ENCODE measurements at places on chromosomes 1 and 21.
A peak's percentile ranks its signal among the peaks of the same experiment; 100 is the strongest.

GRCh38 chr1:17193222-17194132 is 11.5 kb upstream of the PADI1 start:
- no peak for DNase-seq

GRCh38 chr1:16938351-16939321 is 16.9 kb downstream of the CROCC start:
- DNase-seq = no peak

- no peak for DNase-seq
Measured at GRCh38 chr1:213940947-213941346, 46.8 kb upstream of the PROX1 start.

DNA sequence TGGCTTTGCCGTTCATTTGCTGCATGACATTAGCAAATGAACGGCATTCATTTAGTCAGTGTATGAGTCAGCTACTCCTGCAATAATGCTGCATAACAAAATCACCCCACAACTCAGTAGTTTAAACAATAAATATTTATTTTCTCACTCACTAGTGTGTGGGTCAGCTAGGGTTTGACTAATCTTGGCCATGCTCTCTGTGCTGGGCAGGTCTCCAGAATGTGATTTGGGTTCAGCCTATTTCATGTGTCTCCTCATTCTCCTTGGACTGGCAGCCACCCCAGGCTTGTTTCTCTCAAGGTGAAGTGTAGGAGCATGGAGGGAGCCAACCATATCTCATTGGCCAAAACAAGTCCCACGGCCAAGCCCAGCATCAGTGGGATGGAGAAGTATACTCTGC is 104.3 kb downstream of the LACTBL1 start:
- no peak for DNase-seq

DNA sequence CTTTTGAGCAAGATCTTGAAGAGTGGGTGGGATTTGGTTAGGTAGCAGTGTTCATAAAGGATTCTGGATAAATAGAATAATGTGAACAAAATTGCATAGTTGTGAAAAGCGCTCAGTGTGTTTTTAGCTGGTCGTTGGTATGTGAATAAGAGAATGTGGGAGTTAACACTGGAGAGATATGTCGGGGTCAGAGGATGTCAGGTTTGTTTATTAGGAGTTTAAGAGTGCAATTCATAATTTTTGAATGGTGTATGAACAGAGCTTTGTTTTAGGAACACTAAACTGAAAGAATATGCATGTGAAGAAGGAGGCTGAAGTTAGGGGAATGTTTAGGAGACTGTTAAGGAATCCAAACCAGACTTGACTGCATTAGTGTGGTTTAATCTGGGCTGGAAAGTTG is 9.4 kb downstream of the USP16 start:
- no peak for DNase-seq

DNA sequence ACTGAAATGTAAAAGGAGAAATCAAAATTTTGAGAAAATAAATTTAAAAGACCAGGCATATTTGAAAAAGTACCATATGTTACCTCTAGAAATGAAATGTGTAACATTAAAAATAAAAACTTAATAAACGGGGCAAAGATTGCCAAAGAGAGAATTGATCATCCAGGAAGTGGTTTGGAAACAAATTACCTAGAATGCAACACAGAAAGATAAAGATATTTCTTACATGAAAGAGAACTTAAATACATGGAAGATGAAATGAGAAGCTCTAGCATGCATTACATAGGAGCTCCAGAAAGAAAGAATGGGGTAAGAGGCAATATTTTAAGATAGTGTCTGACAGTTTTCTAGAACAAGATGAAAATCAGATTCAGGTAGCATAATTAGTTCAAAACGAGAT is 235.9 kb upstream of the IRF2BP2 start:
- DNase-seq = no peak

DNA sequence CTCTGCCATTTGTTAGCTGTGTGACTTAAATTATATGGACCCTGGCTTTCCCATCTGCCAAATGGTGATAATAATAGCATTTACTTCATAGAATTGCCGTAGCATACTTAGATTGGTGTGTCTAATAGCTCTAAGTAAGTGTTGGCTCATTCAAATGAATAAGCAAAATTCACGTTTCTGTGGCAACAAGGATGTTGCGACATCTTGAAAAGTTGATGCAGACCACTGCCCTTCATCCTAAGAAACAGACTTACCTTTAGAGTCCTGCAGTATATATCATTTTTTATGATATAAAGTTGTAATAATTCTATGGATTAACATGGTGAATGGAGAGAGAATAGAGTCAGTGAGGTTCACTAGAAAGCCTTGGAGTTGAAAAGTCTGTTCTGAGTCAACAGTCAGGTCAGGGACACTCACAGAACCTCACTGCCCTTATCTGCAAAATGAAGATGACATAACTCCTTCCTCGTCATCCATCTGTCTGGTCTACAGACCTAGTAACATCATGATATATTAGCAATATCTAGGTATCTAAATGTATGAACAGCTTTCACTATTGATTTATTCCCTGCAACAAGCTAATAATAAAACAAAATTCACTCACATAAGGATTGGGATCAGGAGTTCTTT is 167.3 kb upstream of the C8B start:
- DNase-seq = no peak

- no peak for DNase-seq
Measured at GRCh38 chr1:211684791-211685190, 9.4 kb upstream of the NEK2 start.

DNA sequence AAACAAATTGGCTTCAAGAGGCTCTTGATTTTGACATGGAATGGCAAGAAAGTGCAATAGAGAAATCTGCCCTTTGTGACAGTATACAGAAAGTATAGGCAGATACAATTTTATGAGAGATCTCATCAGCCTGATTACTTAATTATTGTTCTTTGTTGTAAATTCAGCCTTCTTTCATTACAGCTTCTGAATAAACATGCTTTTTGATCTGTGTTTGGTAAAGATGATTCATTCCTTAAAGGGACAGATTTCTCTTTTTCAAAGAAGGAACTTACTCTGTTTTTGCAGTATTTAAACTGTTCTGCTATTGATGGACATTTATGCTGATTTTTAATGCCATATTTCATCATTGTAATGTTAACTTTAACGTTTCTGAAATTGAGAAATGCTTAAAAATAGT is 13.7 kb upstream of the MPC2 start:
- DNase-seq = no peak

GRCh38 chr1:47803815-47804501 is 193.2 kb downstream of the TRABD2B start:
- no peak for DNase-seq

DNA sequence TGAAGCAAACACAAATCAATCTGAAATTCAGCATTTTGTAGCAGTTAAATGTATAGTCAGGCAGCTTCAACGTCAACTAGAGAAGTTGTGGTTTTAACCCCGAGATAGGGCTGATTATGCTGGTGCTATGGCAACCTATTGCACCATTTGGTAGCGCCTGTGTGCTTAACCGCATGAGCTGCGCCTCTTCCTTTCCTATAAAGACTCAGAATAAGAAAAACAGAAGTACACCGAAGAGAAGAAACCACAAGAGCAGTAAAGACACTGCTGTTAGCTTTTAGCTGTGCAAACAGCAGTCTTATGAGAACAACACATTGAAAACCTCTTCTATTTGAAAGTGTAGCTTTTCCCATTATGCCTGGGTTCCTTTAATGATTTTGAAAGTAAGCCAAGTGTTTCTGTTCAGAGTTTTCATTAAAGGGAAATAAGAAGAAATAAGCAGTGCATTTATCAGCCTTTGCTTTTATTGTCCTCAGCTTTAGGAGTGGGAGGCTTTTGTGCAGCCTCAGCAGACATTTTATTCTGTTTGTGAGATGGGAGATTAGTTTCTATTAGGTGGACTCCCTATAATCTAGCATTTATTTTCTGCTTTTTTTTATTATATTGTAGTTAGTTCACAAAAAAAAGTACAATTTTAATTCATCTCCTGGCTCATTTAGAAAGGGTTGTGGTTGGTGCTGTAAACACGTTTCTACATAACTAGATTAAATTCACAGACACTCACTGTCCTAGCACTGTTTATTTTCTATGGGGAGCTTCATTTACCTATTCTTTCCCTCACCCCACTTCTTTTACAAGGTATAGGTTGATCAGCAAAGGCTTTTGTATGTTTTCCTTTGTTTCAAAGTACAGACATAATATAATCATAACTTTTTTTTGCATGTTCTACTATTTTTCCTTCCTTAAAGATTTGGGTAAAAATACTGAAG is 43.3 kb downstream of the PTPRC start:
- peak; percentile 85 for DNase-seq

DNA sequence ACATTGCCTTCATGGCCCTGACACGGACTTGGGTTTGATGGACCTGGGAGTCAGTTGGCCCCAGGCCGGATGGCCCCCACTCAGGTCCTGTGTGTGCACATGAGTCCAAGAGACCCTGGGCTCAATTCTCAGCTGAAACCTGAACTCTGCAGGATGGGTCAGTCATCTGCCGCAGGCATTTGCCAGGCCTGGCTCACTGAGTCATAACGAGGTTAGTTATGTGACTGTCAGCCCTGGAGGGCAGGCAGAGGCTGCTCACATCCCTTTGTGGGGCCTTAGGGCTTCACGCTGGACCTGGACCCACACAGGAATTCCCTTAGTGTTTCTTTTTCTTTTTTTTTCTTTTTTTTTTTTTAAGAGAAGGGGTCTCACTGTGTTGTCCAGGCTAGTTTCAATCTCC is 46.5 kb downstream of the PSMG1 start:
- DNase-seq = no peak

DNA sequence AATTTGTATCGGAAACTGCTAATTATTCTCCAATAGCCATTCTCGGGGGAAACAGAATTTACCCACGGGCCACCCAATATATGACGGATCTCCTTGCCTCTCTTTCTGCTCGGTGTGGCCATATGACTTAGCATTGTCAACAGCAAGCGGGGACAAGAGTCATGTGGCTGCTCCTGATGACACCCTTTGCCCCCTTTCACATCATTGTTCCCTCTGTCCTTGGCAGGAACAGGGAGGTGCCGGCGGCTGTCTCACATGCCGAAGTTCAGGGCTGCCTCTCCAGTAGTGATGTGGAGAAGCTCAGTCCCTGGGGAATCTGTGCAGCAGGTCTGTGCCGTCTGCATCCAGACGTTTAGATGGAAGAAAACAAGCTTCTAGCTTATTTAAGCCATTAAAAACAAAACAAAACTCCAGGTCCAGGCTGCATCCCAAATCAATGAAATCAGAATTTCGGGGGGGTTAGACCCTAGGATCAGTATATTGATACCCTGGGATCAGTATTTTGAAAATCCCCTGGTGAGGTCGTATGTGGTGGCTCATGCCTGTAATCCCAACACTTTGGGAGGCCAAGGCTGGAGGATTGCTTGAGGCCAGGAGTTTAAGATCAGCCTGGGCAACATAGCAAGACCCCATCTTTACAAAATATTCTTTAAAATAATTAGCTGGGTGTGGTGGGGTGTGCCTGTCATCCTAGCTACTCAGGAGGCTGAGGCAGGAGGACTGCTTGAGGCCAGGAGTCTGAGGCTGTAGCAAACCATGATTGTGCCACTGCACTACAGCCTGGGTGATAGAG is 10.8 kb downstream of the MYOM3 start:
- DNase-seq = no peak

- DNase-seq = no peak
Measured at GRCh38 chr1:150558303-150558704, 9.1 kb downstream of the ADAMTSL4 start.

DNA sequence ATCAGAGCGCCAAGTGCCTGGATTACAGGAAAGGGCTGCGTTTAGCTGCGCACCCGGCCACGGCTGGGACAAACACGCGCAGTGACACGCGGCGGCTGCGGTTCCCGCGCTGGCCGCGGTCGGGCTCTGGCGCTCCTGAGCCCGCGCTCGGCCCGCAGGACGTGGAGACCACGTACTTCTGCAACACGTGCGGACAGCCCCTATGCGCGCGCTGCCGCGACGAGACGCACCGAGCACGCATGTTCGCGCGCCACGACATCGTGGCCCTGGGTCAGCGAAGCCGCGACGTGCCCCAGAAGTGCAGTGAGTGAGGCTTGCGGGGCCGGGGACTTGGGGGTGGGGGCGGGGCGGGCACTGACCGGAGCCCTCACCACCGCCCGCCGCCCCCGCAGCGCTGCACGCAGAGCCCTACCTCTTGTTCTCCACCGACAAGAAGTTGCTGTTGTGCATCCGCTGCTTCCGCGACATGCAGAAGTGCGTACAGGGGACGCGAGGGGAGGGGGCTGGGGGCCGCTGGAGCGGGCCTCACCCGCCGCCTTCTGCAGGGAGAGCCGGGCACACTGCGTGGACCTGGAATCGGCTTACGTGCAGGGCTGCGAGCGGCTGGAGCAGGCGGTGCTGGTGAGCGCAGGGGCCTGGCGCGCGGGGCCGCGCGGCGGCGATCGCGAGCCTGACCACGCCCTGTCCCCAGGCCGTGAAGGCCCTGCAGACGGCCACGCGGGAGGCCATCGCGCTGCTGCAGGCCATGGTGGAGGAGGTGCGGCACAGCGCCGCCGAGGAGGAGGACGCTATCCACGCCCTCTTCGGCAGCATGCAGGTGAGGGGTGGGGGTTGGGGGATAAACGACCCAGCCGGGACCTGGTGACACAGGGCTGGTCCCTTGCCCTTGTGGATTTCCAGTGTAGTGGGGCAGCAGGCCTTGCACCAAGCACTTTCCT is 3.1 kb downstream of the RNF207 start:
- no peak for DNase-seq

DNA sequence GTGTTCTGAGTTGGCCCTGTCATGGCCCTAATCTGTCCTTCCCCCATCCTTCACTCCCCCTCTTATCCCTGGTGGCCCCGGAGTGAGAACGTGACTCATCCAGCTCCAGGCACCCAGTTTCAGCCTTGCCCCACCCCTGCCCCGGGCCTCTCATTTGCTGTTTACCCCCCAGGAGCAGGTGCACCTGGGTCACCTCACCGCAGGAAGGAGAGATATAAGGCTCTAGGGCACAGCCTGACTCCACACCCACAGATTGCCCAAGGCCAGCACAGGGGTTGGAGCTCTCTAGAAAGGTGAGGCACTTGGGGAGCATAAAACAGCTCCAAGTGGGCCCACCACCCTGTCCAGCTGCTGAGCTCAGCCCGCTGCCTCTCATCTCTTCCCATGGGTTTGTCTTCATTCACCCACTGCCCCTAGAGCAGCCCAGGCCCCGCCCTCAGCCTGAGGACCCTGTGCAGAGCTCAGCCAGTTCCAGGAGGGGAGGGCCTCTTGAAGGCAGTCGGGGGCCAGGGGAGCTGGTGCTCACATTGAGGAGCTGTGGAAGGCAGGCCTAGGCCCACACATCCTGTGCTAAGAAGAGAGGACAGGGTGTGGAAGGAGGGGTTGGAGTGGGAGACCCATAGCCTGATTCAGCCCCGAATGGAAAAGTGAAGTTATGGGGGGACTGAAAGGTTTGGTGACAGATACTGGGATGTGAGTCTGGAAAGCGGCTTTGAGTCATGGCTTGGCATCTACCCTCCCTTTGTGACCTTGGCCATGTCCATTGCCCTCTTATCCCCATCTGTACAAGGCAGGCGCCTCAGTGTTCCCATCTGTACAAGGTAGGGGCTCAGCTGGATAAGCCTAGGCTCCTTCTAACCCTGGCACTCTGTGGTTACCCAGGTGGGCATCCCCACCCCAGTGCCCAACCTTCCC is 16.1 kb upstream of the GPR37L1 start:
- no peak for DNase-seq

DNA sequence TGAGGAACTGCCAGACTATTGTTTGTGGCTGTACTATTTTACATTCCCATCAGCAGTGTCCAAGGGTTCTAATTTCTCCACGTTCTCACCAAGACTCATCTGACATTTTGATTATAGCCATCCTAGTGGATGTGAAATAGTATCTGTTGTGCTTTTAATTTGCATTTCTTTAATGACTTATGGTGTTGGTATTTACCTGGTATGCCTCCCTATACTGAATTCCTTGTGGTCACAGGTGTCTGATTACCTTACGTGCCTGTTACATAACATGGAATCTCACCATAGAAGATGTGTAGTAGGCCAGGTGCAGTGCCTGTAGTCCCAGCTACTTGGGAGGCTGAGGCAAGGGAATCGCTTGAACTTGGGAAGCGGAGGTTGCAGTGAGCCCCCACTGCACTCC is 13.5 kb downstream of the ZYG11A start:
- no peak for DNase-seq
